ENCODE measurements at places on chromosomes 7 and 10.

GRCh38 chr7:45244981-45245380 lies 87.4 kb downstream of the RAMP3 start:
- DNase-seq = no peak

- DNase-seq = no peak
Observed at GRCh38 chr10:133379152-133379800, at the start of gene PAOX. Gene PAOX, plus strand, starts transcription at chr10:133379262. Its CDS starts 55 bp downstream, at chr10:133379317.

- no peak for DNase-seq
Observed at GRCh38 chr7:91812388-91812787, 68.1 kb downstream of the MTERF1 start.

DNA sequence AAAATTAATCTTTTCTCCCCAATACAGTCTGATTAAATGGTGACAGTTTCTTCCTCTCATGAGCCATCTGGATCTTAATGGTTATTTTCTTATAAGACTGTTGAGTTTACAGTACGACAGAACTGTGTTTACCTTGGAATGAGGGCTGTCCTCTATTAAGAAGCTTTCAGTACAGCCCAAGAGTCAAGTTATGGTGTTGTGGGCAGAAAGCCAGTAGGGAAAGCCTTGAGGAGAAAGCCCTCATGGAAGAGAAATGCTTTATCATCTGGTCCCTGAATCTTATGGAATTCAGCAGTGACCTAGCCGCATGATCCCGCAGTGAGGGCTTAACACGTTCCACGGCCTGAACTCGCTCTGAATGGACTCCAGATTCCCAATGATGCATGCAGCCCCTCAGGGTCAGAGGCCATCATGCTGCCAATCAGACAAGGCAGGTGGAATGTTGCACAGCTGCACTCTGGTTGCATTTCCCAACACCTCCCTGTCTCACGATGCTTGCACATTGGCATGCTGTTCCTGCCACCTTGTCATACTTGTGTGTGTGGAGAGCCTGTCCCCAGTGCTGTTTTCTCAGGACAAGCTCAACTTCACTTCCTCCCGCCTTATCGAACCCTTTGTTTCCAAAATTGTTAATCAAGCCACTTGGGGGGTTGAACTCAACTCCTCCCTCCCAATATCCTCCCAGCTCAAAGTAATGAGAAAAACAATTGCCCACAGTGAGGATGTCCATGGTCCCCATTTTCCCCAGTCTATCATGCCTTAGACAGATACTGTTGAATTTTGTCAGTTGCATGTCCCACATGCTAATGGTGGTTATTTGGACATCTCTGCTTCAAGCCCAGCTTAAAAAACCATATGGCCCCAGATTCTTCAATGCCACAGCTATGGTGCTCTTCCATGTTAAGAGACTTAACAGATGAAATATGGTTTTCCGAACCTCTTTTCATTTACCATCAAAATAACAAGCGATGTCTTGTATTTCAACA lies 211.1 kb upstream of the TCF7L2 start:
- DNase-seq = no peak

- DNase-seq = no peak
Observed at GRCh38 chr10:46524472-46525176, 31.8 kb downstream of the GPRIN2 start.

DNA sequence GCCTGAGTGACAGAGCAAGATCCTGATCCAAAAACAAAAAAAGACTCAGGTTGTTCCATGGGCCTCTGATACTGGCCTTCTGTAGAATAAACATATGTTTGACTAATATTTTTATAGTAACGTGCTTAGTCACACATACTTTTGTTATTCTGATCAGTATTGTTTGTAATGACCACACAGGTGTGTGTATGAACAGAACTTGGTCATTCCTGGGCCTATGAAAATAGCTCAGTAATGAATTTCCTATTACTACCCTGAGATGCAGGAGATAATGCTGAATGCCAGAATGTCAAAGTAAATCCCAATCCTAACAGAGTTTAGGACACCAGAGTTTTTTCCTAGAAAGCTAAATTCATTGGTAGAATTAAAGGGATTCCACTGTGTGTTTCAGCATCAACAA lies 108.7 kb downstream of the DOCK4 start:
- DNase-seq = no peak

GRCh38 chr7:42550706-42551470 lies 313.9 kb upstream of the GLI3 start:
- no peak for DNase-seq

DNA sequence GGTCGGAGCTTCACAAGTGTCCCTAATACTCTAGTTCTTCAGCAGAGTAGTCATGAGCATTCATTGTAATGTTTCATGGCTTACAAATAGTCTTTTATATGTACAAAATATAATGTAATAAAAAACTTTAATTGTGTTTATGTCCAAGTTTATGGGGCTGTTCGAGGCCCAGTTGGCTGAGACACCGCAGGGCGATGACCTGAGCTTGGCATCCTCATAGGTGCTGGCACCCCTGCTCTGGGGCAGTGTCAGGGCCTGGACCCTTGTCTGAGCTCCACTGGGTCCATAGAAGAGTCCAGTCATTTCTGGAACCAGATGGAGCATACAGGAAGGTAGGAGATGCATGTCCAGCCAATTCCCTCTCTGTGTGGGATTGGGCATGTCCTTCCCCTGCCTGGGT lies 12.9 kb upstream of the ZMIZ1 start:
- DNase-seq = no peak

- DNase-seq = no peak
Observed at GRCh38 chr10:110686949-110687348, 42.8 kb downstream of the RBM20 start.

DNA sequence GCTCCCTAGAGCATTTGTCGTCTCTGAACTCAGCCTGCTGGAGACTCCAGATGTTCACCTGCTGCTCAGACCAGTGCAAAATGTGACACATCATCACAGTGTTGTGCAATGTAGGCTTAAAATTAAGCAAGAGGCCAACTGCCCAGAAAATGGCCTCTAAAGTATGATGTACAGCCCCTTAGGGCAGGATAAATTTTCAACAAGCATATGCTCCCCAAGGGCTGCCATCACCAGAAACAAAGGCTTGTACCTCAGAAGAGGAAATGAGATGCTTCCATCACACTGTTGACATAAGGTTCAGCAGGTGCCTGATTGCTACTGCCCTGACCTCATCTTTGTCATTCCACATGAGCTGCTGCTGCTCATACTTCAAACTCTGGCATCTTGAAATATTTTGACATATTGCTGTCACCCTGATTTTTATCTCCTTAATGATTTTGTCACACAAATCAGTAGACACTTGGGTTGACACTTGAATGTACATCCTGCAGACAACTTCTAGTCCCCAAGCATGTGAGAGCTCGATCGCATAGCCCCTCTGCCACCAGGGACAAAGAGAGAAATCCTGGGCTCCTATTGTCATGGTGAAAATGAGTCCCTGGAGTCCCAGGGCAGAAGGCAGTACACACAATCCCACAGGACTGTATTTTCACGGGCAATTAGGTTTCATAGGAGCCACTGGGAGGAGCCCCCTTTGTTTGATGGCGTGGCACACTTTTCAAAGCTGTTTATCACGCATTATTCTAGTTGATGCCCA lies 219.7 kb upstream of the STK17A start:
- no peak for DNase-seq

GRCh38 chr10:85043207-85043606 lies 714.8 kb downstream of the CCSER2 start:
- DNase-seq = no peak

DNA sequence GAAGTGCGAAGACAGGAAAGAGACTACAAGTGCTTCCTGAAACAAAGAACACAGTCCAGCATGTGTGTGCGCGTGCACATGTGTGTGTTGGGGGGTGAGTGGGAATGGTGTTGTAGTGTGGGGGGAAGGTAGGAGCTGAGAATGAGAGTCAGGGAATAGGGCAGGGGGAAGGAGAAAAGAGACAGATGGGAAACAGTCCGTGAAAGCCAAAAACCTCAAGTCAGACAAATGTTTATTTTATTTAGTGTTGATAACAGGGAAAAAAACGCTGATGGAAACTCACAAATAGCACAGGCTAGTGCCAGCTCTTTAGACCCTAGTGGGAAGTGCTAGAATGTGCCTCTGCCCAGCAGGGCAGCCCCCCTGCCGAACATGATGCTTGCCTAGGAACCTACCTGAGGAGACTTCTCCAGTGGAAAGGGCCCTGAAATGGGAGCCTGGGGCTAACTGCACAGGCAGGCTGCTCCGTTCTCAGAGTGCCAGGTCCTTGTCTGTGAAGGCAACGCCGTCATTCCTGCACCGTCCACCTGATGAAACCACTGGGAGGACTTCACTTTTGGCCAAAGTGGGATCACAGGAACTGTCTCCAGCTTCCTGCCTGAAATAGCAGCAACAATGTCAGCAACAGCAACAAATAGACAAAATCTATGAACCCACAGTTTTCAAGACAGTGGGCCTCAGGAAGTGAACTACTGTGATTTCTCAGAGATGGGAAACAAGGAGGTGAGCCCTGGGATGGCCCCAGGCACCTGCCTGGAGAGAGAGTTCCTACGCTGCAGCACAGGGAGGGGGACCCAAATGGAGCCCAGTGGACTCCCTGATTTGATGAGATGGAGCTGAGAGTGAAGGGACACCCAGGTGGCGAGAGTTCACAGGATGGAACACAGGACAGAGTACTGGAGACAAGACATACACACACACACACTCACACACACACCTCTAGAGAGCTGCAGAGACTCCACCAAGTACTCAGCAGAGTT lies 379.7 kb downstream of the RPS24 start:
- no peak for DNase-seq

- DNase-seq = no peak
Observed at GRCh38 chr7:16212032-16212431, 209.3 kb downstream of the CRPPA start.

GRCh38 chr7:28239823-28240204 lies 59.2 kb upstream of the JAZF1 start:
- peak; percentile 2 for DNase-seq

GRCh38 chr7:95478272-95479037 lies 7.3 kb upstream of the ASB4 start:
- DNase-seq = peak; percentile 73

DNA sequence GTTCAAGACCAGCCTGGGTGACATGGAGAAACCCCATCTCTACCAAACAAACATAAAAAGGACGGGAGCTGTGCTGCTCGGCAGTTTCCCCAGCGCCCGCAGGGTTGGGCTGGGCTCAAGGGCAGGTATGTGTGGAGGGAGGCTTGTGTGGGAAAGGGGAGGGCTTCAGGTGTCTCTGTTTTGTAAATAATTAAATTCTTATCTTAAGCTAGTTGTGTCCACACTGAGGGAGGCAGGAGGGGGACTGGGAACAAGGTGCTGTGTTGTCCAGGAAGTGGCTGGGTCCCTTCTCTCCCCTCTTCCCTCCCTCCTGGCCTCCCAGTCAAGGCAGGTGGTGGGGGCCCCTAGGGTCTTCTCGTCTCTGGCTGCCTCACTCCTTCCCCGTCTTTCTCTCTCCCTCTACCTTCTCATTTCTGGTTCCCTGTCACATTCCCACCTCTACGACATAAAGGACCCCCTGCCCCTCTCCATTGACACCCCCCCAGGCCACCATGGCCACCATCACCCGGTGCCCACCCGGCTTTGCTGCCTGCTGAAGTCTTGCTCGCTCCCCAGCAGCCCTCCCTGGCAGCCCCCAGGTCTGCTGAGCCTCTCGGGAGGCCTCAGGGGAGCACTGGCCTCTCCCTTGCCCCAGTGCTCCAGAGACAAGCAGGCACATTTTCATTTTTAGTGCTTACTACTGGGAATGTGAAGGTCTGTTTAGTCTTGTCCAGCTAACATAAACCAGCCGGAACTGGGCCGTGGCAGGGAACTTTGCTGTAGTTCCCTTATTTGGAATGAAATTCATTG lies 19.3 kb downstream of the NEURL1 start:
- no peak for DNase-seq

GRCh38 chr10:26455567-26456315 lies 17.6 kb downstream of the APBB1IP start:
- no peak for DNase-seq

DNA sequence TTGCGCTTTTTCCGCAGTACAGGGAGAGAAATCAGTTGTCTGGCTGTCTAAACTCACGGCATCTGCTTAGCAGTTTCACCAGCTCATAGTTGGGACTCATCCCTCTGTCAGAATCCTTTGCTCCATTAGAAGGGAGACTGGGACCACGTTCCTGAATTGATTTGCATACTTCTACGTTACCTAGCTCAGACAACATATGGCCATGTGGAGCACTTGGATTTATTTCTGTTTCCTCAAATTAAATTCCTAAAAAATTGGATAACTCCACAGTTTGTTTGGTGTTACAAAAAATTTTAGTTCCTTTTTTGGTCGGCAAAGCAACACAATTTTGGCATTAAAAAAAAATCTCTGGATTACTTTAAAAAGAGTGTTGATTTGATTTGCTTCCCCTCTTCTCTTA lies 614.0 kb downstream of the AUTS2 start:
- no peak for DNase-seq

DNA sequence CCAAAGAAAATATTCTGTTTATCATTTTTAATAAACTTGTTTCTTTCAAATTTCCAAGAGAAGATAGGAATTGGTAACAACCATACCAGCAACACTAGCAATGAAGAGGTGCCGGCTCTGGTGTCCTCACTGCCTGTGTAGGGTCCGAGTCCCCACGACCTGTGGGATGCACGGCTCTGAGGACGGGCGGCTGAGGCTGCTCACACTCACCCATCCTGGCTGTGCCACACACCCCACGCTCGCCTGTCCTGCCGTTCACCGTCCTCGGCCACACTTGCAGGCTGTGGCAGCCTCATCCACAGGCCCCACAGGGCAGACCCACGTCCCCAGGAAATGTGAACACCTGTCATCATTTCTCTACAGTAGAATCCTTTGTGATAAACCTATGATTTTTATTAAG lies 48.2 kb upstream of the DPYSL4 start:
- no peak for DNase-seq

DNA sequence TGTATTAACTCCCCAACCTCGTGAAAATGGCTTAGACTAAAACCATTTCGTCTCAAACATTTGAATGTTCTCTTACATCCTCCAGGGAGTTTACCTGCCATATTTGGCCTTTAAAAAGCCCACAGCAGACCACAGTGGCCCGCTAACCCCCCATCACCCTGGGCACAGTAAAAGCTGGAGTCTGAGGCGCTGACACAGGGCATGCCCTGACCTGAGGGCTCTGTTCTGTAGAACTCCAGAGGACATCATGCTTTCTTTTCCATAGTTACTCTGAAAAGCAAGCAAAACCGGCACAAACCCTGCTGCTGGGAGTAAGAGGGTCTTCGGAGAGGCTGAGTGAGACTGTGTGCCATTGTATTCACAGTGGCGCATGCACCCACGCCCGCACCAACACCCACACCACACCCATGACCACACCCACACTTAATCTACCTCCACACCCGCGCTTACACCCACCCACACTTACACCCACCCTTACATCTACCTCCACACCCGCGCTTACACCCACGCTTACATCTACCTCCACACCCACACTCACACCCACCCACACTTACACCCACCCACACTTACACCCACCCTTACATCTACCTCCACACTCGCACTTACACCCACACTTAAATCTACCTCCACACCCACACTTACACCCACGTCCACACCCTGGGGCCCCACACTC lies 32.1 kb downstream of the LRRC27 start:
- DNase-seq = no peak

DNA sequence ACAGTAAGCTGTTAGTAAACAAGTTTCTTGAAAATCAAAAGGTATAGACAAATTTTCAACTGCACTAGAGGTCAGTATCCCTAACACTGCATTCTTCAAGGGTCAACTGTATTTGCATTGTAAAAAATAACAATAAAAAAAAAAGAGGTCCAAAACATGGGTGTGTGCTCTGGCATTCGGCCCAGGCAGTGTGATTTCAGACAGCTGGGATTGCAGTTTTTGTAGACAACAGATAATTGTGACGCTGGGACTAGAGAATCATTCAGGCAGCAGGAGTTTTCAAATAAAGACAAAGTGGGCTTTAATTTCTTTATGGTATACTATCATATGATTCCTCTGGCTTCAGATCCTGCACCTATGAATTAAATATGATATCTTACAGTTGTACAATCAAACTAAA lies 543.2 kb upstream of the SEMA3D start:
- DNase-seq = peak; percentile 77

Measured in pons (tissue), 1 donor.